ENCODE measurements at places on chromosomes 4 and X. TPM values are rescaled to one million over a fixed set of nuclear protein-coding genes. Genes with fewer than 3 reads are reported as not detected.

BEND2 gene
- not detected for total RNA-seq

SPRY1 gene
- 413 TPM for total RNA-seq

ACE2 gene
- total RNA-seq, result 0.24 TPM

ANOS1 gene
- 4.4 TPM for total RNA-seq

TAF1 gene
- 23.0 TPM for total RNA-seq

PACRGL gene
- total RNA-seq, result 9.6 TPM

MAGED4B gene
- total RNA-seq, result 17.2 TPM

HCCS gene
- total RNA-seq, result 8.4 TPM

SEL1L3 gene
- 41.6 TPM for total RNA-seq

DNAAF6 gene
- not detected for total RNA-seq

SGMS2 gene
- 72.2 TPM for total RNA-seq

GPC4 gene
- total RNA-seq, result 6.2 TPM

HS3ST1 gene
- 0.49 TPM for total RNA-seq

XAGE2 gene
- not detected for total RNA-seq

MTMR8 gene
- total RNA-seq, result 0.56 TPM

MBNL3 gene
- total RNA-seq, result 4.2 TPM

PPBP gene
- total RNA-seq, result not detected

IL2RG gene
- not detected for total RNA-seq

GLRA3 gene
- total RNA-seq, result not detected

CPLX1 gene
- total RNA-seq, result not detected

ESX1 gene
- not detected for total RNA-seq

UCHL1 gene
- 282 TPM for total RNA-seq

DMD gene
- total RNA-seq, result 27.4 TPM

CYLC1 gene
- not detected for total RNA-seq

NDP gene
- 0.31 TPM for total RNA-seq

CENPVL1 gene
- total RNA-seq, result not detected

SAGE1 gene
- not detected for total RNA-seq
